ENCODE measurements at places on chromosomes 6 and 20. TPM values are rescaled to one million over a fixed set of nuclear protein-coding genes. Genes with fewer than 3 reads are reported as not detected.

GRCh38 chr20:1891263-1892118 is 3.7 kb upstream of the SIRPA start:
- no peak for ATAC-seq

GRCh38 chr20:49786668-49787370 is 25.8 kb upstream of the SLC9A8 start:
- no peak for ATAC-seq

The HTR1E gene
- not detected for total RNA-seq

- peak; percentile 69 for ATAC-seq
These were observed 83.8 kb downstream of the FNDC1 start for GRCh38 chr6:159252955-159253508.

DNA sequence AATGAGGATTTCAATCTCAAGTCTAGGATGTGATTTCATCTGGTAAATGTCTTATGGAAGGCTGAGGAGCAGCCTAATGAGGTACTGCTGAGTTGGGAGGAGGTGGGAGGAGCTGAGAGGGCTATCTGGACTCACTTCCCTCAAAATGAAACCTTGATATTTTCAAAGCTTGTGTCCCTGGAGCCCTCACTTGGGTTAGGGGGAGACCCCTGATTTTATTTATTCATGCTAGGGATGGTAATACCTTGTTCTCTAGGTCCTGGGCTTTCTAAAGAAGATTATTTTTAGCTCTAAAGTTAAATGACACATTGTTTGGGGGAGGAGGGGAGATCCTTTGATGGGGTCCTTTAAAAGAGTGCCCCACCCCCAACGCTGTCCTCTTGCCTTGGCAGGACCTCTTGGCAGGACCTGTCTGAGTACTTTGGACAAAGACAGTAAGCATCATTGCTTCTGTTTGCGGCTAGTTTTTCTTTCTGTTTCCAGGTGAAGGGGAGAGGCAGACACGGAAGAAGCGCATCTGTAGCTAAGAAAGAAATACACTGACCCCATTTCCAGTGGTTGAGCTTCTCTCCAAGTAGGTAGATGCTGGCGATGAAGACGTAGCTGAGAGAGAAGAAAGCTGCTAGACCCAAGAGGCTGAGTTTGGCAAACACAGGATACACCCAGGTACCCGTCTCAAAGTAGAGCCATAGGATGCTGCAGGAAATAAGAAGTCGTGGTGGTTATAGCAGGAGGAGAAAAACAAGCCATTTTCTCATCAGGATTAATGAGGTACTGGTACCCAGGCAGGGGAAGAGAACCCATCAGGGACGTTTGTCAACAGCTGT is 55.6 kb downstream of the ADTRP start:
- no peak for ATAC-seq

DNA sequence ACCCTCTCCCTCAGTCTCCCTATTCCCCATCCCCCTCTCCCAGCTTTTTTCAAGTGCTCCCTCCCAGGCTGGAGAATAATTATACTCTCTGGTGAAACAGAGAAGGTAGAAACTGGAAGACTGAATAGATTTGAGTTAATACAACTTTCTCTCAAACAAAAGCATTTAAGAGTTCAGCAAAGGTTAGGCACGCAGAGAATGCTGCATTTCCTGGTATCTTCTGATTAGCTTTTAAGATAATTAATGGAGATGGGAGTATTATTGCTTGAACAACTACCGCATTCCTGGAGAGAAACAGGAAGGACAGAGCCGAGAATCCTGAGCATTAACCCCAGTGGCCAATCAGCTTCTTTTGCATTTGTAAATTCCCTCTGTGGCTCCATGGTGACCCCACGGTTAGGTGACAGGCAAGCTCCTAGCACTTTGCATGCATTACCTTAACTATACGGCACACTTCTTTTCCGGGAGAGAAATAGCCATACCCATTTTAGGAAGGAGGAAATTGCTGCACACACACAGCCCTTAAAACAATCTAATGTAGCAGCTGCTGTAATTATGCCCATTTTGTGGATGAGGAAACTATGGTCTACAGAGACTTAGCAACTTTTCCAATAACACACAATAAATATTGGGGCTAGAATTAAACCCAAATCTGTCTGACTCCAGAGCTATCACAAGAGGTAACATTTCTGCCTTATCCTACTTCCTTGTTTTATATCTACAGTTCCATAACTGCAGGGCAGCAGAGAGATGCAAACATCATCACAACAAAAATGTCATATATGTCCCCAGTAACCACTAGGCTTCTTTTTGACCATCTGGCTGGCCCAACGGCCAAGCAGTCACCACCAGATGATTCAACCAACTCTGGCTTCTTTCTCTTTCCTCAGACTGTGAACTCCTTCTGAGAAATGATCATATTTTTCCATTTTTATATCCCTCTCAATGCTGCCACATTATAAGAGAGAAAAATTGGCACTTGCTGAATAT is 169.9 kb downstream of the CD24 start:
- no peak for ATAC-seq

The LY6G5C gene
- not detected for total RNA-seq

DNA sequence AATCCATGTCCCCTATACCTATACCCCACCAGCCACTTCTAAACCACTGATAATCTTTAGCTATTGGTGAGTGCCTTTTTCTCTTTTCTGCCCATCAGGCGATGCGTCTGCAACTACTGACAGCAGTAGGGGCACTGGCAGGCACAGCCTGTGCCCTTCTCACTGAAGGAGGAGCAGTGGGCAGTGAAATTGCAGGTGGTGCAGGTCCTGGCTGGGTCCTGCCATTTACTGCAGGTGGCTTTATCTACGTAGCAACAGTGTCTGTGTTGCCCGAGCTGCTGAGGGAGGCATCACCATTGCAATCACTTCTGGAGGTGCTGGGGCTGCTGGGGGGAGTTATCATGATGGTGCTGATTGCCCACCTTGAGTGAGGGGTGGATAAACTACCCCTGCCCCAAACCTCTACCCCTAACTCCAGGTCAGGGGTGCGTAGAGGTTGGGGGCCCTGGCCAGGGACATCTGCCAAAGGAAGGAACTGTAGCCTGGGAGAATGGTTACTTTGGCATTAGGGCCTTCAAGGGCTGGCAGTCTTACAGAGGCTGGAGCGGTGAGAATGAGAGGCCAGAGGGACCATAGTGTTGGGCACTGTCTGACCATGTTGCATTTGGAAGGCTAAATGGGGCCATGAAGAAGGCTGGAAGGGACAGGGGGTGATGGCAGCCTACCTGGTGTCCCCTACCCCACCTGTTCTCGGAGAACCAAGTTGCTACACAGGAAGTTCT is 851 bp upstream of the HSD17B8 start:
- no peak for ATAC-seq

DNA sequence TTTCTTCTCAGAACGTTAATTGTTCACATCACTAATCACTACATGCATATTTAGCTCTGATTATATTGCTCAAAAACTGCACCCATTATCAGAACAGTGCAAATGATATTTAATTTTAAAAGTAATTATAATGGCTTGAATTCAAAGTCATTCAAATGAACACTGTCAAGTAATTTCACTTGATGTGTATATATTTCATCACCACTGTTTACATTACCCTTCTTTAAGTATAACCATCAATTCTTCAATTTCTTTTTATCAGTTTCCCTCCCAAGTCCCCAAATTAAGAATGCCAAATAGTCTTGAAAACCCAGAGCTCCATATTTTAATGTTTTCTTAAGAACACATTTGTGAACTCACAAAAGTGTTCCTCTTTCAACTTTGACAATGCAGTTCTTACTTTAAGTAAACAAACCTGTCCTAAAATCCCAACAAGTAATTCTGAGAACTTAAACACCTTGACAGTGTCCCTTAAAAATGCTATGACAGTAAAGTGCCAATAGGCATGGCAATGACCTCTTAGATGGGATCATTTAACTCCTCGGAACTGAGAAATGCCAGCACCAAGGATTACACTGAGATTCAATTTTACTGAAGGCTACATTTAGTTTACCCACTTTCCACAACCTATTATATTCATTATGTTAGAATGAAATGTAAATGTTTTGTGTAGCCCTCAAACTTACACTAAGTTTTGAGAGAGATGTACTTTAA is 16.7 kb upstream of the SNX14 start:
- no peak for ATAC-seq

DNA sequence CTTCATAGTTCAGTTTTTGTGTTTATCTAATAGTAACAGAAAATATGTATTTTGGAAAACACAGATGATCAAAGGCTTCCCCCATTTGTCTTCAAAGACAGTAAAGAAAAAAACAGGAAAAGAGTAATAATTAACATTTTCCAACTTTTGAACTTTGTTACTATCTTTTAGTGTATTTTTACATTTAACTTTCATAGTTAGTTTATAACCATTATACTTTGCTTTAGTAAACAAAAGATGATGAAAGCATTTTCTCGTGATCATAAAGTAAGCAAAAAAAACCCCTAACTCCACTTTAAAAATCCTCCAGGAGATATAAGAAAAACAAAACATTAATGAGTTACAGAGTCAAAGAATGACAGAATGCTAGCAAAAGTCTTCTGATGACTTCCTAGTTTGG is 13.6 kb upstream of the GPRC6A start:
- ATAC-seq = no peak

- ATAC-seq = no peak
These were observed 14.2 kb downstream of the EBF4 start for GRCh38 chr20:2706688-2707352.

DNA sequence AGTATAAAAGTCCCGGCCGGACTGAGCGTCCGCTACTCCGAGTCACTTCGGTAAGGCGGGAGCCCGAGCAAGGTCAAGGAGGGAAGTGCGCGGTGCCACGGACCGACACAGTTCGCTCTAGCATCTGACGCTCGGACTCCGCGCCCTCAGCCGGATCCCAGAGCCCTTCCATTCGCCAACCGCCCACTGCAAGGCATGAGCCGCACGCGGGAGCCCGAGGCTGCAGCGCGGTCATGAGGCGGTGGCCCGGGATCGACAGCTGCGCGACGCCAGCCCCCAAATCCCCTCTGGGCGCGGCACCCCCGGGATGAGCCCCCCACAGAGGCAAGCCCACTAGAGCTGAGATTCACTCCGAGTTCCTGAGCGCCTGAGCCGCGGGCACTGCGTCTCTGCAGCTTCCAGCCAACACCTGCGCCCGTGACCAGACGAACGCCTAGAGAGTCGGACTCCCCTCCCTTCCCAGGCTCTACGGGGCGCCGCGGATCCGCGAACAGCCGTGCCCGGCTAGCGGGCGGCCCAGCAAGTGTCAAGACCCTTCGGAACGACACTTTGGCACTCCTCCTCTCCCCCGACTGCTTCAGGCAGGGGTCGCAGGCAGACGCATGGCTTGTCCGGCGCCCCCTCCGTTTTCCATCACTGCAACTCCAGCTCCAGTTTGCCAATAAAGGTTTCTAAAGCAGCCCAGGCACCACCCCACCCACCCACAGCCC is 725 bp upstream of the ISM1 start:
- ATAC-seq = peak; percentile 75

The XKR7 gene
- total RNA-seq = not detected

- no peak for ATAC-seq
These were observed 46.0 kb downstream of the CPXM1 start for GRCh38 chr20:2754424-2754823.

The TRIM40 gene
- total RNA-seq = not detected

DNA sequence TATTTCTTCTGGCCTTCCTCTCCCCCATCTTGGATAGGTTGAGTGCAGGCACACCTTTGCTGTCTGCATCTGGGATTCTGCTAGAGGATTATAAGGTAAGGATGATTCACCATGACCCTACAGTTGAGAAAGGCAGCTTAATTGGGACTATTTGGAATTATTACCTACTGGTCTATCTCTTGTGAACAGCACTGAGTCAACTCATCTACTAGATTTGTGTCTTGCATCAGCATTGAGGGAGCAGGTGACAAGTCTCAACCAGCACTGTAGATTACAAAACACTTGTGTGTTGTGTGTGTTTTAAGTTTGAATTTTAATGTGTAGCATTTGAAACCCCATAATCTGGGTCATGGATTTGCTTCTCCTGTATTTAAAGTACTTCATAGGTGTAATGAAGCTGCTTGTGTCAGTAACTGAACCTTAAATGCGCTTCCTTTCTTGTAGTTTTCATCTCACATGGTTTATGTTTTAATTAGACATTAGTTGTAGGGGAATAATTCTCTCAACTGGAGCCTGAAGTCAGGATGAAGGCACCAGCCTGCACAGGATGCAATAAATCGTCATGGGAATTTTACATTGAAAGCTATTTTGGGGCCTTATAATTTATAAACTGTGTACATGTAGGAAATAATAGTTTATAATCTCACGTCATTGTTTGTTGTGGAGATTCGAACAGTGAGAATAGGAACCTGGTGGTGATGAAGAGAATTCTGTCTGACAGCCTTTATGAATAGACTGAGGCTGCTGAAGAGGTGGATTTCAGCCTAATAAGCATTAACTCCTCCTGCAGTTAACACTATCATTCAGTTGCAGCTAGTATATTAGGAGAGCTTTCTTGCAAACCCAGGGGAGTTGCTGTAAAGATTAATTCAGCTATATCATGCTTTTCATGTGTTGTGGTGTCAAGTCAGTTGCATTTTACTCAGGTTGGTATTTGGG is 125.1 kb downstream of the JARID2 start:
- ATAC-seq = no peak

DNA sequence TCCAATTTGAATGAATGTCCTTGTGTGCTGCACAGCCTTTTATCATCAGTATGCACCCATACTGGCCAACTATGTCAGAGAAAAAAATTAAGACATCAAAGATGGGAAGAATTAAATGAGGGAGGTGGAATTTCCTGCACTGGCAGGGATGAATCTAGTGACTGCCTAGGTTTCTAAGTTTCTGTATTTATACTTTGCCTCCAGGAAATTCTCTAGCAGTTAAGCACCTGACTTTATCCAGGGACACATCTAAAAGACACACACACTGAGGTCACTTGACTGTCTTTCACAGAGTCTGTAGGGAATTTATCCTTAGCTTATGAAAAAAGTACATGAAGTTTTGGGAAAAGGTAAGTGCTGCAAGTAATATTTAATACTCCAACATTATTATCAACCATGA is 636.5 kb upstream of the PTCHD4 start:
- no peak for ATAC-seq

Data from gastroesophageal sphincter (tissue), 4 donors.